ENCODE measurements at places on chromosomes 1 and 21. TPM values are rescaled to one million over a fixed set of nuclear protein-coding genes. Genes with fewer than 3 reads are reported as not detected.

The PITHD1 gene
- 57.0 TPM for total RNA-seq

DNA sequence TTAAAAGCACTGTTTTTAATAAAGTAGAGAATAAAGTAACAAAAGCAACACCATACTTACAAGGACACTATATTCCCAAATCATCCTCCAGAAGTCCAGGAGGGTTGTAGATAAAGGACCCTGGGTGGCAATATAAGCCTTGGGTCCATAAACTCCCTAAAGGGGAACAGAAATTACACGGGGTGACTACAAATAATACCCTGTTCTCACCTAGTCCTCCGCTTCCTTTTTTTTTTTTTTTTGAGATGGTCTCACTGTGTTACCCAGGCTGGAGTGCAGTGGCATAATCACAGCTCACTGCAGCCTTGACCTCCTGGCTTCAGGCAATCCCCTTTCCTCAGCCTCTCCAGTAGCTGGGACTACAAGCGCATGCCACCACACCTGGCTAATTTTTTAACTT, 13.1 kb downstream of the PTPN22 start:
- DNase-seq = no peak

- no peak for DNase-seq
Measured at GRCh38 chr1:224358237-224358636, 1.6 kb downstream of the CNIH4 start.

DNA sequence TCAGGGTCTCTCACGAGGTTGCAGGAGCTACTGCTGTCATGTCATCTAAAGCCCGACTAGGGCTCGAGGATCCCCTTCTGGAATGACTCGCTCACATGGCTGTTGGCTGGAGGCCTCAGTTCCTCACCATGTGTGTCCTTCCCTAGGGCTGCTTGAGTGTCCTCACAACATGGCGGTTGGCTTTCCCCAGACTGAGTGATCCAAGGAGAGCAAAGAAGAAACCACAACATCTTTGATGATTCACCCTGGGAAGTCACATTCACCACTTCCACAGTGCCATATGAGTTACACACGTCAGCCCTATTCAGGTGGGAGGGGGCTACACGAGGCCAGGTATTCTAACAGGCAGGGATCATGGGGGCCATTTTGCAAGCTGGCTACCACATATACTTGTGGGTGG, 64.9 kb downstream of the FHAD1 start:
- DNase-seq = no peak

The KAZN gene
- total RNA-seq = 30.3 TPM

DNA sequence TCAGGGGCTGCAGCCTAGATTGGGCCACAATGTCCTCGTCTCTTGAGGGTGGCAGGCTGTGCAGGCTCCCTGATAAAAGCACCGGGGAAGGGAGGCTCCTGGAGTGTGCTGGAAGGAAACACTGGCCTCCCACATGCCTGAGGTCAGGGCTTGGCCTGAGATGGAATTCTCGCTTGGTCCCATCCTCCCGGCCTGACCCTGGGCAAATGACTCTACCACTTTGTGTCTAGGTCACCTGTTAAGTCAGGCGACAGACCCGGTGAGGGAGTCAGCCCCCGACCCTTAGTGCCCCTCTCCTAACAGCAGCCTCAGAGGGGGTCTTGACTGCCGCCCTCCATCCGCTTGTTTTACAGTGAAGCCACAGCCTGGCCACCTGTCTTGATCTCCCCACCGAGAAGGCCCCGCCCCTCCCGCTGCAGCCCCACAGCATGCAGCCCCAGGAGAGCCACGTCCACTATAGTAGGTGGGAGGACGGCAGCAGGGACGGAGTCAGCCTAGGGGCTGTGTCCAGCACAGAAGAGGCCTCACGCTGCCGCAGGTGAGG, 2.5 kb downstream of the SMIM1 start:
- no peak for DNase-seq

The PDE9A gene
- total RNA-seq = 4.7 TPM

DNA sequence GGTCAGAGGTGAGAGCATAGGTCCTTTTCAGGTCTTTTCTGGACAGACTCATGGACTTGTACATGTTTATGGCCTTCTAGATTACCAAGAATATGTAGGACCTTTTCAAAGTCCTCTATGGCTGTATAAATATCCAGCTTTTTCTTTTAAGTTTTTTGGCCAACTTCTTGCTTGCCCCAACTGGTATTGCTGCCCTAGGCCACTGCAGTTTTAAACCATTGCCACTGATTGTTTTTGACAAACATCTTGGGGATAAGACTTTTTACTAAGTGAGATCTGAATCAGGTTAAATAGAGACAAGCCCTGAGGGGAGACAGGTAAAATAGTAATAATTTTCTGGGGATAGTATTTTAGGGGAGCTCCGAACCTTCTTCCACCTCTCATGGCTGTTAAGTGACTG, 14.8 kb upstream of the DDR2 start:
- no peak for DNase-seq

- DNase-seq = no peak
Measured at GRCh38 chr21:32046191-32046590, 173.4 kb downstream of the HUNK start.

- no peak for DNase-seq
Measured at GRCh38 chr1:23500466-23500865, 16.5 kb upstream of the ASAP3 start.

GRCh38 chr21:15841856-15842564, 112.2 kb downstream of the USP25 start:
- no peak for DNase-seq

DNA sequence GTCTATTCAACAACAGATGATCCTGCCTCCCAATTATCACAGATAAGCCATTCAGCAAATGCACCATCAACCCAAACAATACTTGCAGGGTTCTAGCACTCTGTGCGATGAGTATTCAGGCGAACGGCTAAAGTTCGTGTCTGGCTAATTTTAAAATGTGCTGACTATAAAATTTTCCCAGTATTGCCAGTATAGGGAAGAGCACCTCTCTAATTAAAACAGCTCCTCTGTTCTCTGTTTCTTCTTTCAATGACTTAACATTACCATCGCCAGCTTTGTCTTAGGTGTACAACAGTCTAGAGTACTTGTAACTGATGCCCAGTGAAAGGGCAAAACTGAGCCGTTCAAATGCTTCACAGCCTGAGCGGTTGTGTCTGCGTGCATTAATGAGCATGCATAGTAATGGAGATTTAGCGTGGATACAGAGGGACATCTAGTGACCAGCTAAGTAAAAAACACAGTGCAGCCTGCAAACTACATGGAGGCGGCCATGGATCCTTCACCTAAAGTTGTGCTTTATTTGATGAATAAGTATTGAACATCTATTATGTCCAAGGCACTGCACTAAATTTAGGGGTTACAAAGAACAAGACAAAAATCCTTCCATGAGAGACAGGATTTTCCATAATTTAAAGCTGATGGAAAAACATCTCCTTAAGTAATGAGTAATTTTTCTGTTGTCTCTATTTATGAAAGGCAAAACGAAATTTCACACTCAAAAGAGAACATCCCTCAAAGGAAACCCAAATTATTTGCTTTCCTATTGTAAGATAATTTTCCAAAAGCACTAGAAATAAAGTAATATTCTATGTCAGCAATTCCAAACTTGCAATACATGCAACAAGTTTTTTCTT, 120.0 kb downstream of the SETD4 start:
- DNase-seq = no peak

DNA sequence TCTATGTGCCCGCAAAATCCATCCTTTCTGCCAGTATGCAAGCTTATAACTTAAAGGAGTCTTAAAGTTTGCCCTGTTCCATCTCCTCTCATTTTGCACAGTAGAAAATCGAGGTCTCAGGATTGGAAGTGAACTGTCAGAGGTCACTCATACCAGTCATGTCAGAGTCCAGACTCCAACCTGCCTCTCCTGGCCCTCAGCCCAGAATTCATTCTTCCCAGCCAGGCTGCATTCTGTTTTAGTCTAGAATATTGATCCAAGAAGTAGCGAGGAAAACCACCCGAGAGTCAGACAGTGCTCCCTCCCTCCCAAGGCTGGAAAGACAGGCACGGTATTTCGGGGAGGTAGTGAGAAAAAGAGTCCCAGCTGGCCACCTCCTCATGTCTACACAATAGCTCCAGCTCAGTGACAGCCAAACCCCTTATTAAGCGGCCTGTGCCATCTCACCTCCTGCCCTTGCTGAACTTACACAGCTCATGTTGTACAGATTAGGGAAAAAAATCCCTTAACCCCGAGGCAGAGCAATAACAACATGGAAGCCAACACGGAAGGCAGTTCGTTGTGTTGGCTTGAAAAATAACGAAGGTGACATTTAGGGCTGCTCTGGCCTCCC, 89.4 kb downstream of the OMA1 start:
- no peak for DNase-seq

DNA sequence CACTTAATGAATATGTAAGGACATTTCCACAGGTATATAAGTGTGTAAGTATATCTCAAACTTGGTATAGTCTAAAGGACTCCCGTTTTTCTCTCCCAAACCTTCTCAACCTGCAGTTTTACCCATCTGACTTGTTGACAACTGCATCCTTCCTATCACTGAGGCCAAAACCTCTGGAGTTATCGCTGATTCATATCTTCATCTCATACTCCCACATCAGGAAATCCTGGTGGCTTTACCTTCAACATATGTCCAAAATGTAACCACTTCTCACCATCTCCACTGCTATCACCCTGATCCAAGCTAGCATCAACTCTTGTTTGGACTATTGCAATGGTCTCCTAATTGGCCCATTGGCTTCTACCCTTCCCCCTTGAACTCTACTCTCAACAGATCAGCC, 30.4 kb downstream of the SLAMF6 start:
- no peak for DNase-seq

Data from thoracic aorta (tissue), 2 donors.